ENCODE measurements at places on chromosomes 12 and 14. TPM values are rescaled to one million over a fixed set of nuclear protein-coding genes. Genes with fewer than 3 reads are reported as not detected.

DNA sequence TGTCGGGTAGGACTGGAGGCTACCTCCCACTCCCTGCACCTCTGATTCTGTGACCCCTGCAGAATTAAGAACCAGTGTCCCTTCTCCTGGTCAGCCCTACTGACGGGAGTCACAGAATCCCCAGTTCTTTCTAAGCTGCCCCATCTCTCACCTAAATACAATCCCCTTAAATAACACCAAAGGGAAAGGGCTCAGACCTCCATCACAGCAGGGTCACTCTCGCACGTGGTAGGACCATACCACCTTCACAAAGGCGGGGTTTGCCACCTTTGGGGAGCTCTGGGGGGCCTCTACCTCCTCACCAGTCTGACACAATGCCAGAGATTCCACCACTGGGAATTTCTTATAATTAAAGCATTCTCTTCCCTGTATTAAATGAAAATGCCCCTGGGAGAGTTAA lies 35.6 kb downstream of the DAD1 start:
- DNase-seq: no peak
- H3K27me3 ChIP-seq: no peaks in the 10 kb centered on the region
- no peaks in the 10 kb centered on the region for H3K36me3 ChIP-seq
- H3K27ac ChIP-seq: no peak overlapping the region

- no peak overlapping the region for H3K4me3 ChIP-seq
- H3K36me3 ChIP-seq: peaks cover 21% of the 10 kb centered on the region
- H3K4me1 ChIP-seq: no peaks in the 10 kb centered on the region
- no peaks in the 10 kb centered on the region for H3K27me3 ChIP-seq
Measured at GRCh38 chr12:68305278-68305677, 26.9 kb downstream of the MDM1 start.

DNA sequence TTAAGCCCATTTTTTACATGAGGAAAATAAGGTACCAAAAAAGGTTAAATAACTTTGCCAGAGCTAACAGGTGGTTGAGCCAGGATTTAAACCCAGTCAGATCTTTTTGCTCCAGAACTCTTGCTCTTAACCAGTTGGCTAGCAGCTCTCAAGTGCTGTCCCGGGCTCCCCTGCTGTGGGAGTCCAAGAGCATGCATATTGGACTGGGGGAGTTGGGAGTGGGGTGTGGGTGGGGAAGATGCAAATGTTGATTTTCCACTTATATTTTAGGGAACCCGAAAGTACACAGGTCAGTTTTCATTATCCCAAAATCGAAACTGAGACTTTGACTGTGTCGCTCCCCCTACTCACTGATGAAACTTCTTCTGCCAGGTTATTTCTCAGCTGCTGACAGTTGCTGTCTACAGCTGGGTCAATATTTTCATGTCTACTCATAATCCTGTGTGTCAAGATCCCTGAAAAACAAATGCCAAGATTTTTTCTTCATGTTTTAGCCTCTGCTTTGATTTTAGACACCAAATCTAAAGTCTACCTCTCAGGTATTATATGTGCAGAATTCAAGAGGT lies 172.3 kb upstream of the TMPO start:
- no peaks in the 10 kb centered on the region for H3K36me3 ChIP-seq
- no peaks in the 10 kb centered on the region for H3K4me1 ChIP-seq
- H3K27me3 ChIP-seq: no peaks in the 10 kb centered on the region
- H3K4me3 ChIP-seq: no peak overlapping the region
- DNase-seq: no peak
- no peak overlapping the region for H3K27ac ChIP-seq

ALDH1L2 gene
- 7.6 TPM for total RNA-seq

- no peak overlapping the region for H3K4me3 ChIP-seq
- DNase-seq: no peak
- no peaks in the 10 kb centered on the region for H3K36me3 ChIP-seq
- no peaks in the 10 kb centered on the region for H3K27me3 ChIP-seq
- H3K27ac ChIP-seq: no peak overlapping the region
- peaks cover 22% of the 10 kb centered on the region for H3K4me1 ChIP-seq
Measured at GRCh38 chr12:93245543-93245942, 132.2 kb upstream of the NUDT4 start.

RNASE4 gene
- total RNA-seq: 84.2 TPM

MORN3 gene
- 3.6 TPM for total RNA-seq

GRCh38 chr12:7112041-7112440 lies 3.0 kb upstream of the C1RL start:
- DNase-seq: peak; percentile 63
- no peaks in the 10 kb centered on the region for H3K27me3 ChIP-seq

DNA sequence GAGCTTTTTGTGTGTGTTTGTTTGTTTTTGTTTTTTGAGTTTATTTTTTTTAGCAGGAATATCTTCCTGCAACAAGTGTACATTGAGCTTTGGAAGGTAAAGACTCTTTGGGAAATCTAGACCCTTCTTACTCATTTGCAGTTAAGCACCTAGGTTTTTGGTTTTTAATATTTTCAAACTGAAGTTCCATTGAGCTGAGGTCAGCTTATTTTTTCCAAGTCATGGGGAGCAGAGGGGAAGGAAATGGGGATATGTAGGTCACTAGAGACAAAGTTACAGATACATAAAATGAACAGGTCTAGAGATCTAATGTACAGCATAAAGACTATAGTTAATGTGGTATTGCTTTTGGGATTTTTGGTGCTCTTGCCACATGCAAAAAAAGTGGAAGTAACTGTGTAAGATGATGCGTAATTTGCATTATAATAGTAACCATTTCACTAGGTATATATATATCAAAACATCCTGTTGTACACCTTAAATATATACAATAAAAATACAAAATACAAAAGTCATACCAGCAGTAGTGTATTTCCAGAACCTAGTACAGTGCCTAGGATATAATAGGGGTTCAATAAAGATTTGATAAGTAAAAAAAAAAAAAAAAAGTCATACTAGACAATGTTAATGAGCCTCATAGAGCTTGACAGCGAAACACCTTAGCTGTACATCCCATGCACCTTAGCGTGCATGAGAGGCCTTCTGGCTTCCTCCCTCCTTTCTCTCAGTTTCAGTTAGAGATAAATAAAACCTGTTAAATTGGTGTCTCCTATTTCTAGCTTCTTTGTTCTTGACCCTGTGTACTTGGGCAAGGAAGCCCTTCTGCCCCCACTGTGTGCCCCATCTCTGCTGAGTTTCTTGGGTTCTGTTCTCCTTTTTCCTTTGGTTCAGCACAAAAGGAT lies 22.7 kb downstream of the CGRRF1 start:
- no peak for DNase-seq
- no peak overlapping the region for H3K27ac ChIP-seq
- H3K4me1 ChIP-seq: no peaks in the 10 kb centered on the region
- no peak overlapping the region for H3K4me3 ChIP-seq
- H3K27me3 ChIP-seq: no peaks in the 10 kb centered on the region

ARMH4 gene
- total RNA-seq: 4.7 TPM

TEX22 gene
- 0.80 TPM for total RNA-seq

DNA sequence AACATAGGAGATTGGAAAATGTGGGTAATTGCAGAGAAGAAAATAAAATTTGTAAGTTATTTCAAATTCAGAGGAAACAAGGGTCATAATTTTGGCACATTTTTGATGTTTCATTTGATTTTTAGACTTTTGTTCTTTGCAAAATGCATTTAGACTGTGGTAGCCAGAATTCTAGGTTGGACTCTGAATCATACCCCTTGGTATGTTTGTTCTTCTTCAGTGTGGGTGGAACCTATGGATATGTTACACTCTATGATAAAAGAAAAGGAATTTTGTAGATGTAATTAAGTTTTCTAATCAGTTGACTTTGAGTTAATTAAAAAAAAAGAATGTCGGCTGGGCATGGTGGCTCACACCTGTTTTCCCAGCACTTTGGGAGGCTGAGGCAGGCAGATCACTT lies 827.0 kb downstream of the AACS start:
- H3K4me3 ChIP-seq: no peak overlapping the region
- no peaks in the 10 kb centered on the region for H3K27me3 ChIP-seq
- no peak for DNase-seq
- no peaks in the 10 kb centered on the region for H3K36me3 ChIP-seq
- no peaks in the 10 kb centered on the region for H3K4me1 ChIP-seq

DNA sequence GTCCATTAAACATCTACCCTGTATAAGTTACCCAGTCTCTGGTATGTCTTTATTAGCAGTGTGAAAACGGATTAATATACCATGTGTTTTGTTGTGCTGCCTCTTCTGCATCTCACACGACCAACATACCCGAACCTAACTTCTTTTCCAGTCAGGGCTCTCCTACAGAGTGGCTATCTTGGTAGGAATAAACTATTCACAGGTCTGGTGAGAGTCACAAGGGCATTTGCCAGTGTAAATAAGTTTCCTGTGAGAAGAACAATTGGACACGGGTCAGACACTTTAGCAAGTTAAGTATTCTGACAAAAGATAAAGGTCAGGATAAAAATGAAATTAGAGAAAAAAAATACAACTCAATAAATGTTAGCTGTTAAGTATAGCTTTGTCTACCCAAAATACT lies 60.9 kb downstream of the MYF5 start:
- peaks cover 14% of the 10 kb centered on the region for H3K4me1 ChIP-seq
- H3K27me3 ChIP-seq: no peaks in the 10 kb centered on the region
- peak overlapping the region; percentile 21 for H3K27ac ChIP-seq

PTHLH gene
- total RNA-seq: not detected

DNA sequence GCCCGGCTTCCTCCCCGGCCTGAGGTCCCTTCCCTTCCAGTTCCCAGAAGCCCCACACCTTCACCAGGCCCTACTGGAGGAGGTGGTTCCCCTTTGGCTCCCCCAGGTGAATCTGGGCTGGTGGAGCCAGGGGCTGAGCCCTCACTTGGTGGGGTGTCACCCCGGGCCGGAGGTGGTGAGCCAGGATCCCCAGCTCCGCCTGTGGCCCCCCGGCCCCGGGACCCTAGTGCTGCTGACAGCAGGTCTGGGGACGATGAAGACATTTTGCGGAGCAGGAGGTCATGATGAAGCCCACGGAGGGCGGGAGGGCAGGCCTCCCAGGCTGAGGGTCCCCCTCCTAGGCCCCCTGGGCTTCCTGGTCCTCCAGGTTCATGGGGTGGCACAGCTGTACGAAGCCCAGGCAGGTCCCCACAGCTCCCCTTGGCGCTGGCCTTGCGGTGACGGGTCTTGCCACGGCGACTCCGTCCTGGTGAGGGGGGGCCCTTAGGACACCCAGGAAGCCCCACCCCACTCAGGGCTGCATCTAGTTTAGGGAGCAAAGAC lies 16.6 kb downstream of the MAP3K12 start:
- no peak overlapping the region for H3K4me3 ChIP-seq
- no peak for DNase-seq
- peaks cover 24% of the 10 kb centered on the region for H3K4me1 ChIP-seq
- no peaks in the 10 kb centered on the region for H3K27me3 ChIP-seq
- peaks cover 92% of the 10 kb centered on the region for H3K36me3 ChIP-seq

GRCh38 chr12:124461241-124461673 lies 106.2 kb downstream of the NCOR2 start:
- no peaks in the 10 kb centered on the region for H3K27me3 ChIP-seq
- no peak overlapping the region for H3K27ac ChIP-seq
- H3K4me1 ChIP-seq: peaks cover 36% of the 10 kb centered on the region
- peaks cover 79% of the 10 kb centered on the region for H3K36me3 ChIP-seq
- no peak for DNase-seq
- H3K4me3 ChIP-seq: no peak overlapping the region

- peak overlapping the region; percentile 77 for H3K27ac ChIP-seq
- H3K4me1 ChIP-seq: peaks cover 49% of the 10 kb centered on the region
- no peaks in the 10 kb centered on the region for H3K27me3 ChIP-seq
- H3K4me3 ChIP-seq: no peak overlapping the region
Measured at GRCh38 chr12:6346942-6347341, 5.1 kb upstream of the TNFRSF1A start.

- H3K36me3 ChIP-seq: no peaks in the 10 kb centered on the region
- H3K27me3 ChIP-seq: no peaks in the 10 kb centered on the region
- no peak overlapping the region for H3K4me3 ChIP-seq
- no peaks in the 10 kb centered on the region for H3K4me1 ChIP-seq
Measured at GRCh38 chr14:39967885-39968284, 535.7 kb upstream of the FBXO33 start.

GRCh38 chr12:26767865-26768264 lies 65.1 kb downstream of the ITPR2 start:
- H3K4me1 ChIP-seq: peaks cover 3% of the 10 kb centered on the region
- no peaks in the 10 kb centered on the region for H3K36me3 ChIP-seq
- no peak for DNase-seq
- no peak overlapping the region for H3K27ac ChIP-seq

GRCh38 chr14:65444230-65444629 lies 31.7 kb downstream of the FUT8 start:
- no peaks in the 10 kb centered on the region for H3K27me3 ChIP-seq
- H3K4me3 ChIP-seq: no peak overlapping the region
- no peak for DNase-seq
- H3K36me3 ChIP-seq: no peaks in the 10 kb centered on the region

DNA sequence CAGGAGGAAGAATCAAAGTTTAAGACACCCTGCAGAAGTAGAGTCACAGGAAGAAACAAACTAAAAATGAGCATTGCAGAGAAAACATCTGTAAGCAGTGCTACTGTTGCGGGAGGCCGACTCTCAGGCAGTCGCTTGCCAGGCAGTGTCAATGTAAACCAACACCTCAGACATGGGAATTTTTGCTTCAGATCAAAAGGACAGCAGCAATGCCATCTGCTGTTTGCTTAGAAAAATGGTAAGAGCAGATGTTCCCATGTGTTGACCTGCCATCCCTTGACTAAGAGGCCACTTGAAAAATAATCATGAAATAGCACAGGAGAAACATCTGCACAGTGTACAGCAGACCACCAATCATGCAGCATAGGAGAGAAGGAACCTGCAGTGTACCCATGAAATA lies 196.6 kb downstream of the SLC25A21 start:
- H3K36me3 ChIP-seq: no peaks in the 10 kb centered on the region
- no peaks in the 10 kb centered on the region for H3K27me3 ChIP-seq
- H3K4me3 ChIP-seq: no peak overlapping the region
- peaks cover 4% of the 10 kb centered on the region for H3K4me1 ChIP-seq

AVPR1A gene
- 6.0 TPM for total RNA-seq

PZP gene
- not detected for total RNA-seq

DNA sequence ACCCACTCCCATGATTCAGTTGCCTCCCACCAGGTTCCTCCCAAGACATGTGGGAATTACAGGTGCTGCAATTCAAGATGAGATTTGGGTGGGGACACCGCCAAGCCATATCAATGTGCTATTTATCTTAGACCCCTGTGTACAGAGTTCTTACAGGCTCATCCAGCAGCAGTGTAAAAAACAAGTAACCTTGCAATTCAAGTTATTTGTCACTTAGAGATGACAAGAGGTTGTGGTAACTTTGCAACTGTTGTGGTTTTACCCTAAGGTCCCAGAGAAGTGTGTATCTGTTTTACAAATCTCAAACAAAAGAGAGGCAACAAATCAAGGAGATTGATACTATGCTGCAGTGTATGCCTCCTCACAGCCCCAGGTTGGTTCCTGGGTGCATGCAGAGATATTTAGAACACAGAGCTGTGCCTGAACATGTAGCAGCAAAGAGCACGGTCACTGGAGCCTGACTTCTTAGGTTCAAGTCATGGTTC lies 11.5 kb upstream of the HELB start:
- H3K27ac ChIP-seq: no peak overlapping the region
- H3K4me3 ChIP-seq: no peak overlapping the region
- no peak for DNase-seq
- no peaks in the 10 kb centered on the region for H3K27me3 ChIP-seq

OAS1 gene
- total RNA-seq: 25.9 TPM

GRIN2B gene
- total RNA-seq: 0.08 TPM

Measured in suprapubic skin (tissue), 4 donors.